ENCODE measurements at places on chromosomes 5 and 9.

- no peak for DNase-seq
These were observed 469.9 kb upstream of the DAP start for GRCh38 chr5:11230890-11231289.

DNA sequence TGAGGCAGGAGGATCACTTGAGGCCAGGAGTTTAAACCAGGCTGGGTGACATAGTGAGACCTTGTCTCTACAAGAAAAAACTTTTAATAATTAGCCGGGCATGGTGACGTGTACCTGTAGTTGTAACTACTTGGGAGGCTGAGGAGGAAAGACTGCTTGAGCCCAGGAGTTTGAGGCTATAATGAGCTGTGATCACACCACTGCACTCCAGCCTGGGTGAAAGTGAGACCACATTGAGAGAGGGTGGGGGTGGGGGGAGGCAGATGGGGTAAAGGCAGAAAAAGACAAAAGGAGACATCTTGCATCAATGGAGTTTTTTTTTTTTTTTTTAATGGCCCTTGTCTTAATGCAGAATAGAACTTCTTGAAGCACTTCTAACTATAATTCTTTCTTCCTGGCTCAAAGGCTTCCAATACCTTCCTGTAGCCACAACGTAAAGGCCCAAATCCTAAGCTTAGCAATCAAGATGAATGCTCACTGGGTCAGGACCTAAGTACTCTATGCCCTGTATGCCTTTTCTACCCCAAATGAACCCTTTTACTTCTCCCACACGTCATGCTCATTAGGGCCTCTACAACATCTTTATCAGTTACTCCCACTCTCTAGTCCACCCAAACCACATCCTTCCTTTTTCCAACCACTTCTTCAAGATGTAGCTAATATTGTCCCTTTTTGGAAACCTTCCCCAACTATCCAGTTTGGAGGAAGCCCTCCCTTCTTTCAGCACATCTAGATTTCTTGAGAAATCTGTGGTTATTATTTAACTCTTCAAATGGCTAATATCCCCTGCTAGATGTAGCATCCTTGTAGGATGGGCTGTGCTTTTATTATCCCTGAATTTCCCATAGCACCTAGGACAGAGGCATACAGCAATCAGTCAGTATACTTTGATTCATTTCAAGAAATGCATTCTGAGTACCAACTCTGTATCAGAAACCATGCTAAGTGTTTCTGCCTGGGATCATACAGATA is 40.8 kb downstream of the CSF2 start:
- DNase-seq: no peak

DNA sequence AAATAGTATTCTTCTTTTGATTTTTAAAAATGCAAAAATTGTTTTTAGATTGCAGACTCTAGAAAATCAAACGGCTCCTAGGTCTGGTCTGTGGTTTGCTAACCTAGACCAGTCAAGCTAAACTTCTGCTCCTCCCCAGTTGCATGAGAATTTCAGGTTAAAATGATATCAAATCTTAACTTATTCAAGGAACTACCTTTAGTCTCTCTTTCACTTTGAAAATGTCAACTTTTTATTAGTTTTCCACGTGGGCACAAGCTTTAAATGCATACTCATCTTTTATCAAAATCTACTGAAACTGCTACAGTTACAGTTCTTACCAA is 8.8 kb downstream of the CAMK4 start:
- no peak for DNase-seq

DNA sequence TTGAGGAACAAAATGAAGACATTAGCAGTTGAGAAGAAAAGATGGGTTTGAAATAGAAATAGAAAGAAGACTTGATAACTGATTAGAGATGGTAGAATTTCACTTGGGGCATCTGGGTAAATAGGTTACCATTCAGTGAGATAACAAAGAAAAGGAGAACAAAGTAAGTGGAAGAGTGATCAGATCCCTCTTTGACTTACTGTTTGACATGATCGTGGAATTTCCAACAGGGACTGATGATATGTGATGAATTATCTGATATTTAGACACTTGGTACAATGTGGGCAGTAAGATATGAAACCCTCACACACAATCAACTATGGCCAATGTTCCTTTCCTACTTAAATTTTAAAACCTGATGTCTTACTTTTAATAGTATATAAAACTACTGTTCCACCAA is 70.1 kb upstream of the STARD4 start:
- DNase-seq: no peak

DNA sequence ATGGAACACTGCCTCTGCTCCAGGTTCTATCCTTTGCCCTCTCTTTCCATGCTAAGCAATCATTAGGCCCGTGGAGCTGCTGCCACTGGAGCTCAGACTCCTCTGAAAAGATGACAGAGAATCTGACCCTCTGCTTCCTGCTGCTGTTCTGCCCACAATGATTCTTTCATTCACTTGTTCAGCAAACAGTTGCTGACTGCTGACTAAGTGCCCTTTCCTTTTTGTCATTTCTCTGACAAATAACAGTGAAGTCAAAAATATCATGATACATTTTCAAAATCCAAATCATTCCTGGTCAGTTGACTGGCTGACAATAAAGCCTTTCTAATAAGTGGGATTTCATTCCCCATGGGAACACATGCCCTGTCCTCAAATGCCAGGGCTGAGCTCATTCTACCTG is 110.1 kb downstream of the SIL1 start:
- no peak for DNase-seq

GRCh38 chr5:157354800-157355199 is 88.9 kb downstream of the CYFIP2 start:
- DNase-seq: no peak

All from B cell (primary cell).